Neuronal stem cell (in vitro differentiated cells): ENCODE measurements at places on chromosomes 13 and 19.

DNA sequence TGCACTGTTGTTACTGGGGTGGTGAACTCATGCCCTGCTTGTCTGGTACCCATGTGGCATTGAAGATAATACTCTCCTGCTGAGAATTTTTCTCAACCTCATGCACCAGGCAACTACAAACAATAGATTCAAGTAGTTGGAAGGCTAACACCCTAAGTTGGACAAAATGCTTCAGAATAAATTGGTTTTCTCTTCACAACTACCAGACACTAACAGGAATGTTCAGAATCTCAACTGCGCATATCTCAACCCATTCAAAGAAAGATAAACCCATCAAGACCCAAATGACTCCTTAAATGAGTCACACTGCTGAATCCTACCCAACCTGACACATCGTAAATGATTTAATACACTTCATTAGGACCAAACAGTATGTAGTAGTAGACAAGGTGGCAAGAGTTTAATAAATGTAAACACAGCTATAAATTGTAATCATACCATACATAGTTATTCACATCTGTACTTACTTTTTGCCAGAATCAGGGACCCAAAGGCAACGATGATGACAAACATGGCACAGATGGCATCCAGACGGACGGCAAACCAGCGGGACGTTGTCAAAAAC is 227.4 kb downstream of the ABCC4 start:
- no peak overlapping the region for H3K27ac ChIP-seq
- no peak overlapping the region for H3K4me3 ChIP-seq
- H3K27me3 ChIP-seq: no peaks in the 10 kb centered on the region
- no peak for DNase-seq
- H3K36me3 ChIP-seq: peaks cover 28% of the 10 kb centered on the region

DNA sequence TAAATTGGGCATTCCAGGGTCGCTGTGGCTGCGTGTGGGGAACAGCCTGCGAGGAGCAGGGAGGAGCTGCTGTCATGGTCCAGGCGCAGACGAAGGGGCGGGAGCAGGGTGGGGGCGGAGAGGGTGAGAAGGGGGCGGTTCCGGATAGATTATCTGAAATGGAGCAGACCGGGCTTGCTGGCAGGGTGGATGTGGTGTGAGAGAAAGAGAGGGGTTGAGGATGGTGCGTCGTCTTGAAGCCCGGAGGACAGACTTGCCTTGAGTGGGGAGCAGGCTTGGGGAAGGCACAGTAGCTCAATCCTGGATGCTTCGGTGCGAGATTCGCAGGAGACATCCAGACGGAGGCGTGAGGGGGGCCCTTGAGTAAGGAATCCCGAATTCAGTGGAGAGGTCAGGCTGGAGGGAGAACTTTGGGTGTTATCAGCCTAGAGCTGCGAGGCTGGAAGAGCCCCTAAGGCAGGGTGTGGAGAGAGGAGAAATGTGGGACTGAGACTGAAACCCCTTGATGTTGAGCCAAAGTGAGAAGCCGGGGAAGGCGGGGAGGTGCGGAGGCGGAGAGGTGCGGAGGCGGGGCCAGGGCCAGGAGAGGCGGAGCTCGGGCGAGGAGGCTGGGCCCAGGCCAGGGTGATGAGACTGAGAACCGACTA is 40.6 kb downstream of the DPF1 start:
- H3K4me3 ChIP-seq: no peak overlapping the region
- peak; percentile 60 for DNase-seq
- H3K27me3 ChIP-seq: no peaks in the 10 kb centered on the region
- H3K27ac ChIP-seq: peak overlapping the region; percentile 34

DNA sequence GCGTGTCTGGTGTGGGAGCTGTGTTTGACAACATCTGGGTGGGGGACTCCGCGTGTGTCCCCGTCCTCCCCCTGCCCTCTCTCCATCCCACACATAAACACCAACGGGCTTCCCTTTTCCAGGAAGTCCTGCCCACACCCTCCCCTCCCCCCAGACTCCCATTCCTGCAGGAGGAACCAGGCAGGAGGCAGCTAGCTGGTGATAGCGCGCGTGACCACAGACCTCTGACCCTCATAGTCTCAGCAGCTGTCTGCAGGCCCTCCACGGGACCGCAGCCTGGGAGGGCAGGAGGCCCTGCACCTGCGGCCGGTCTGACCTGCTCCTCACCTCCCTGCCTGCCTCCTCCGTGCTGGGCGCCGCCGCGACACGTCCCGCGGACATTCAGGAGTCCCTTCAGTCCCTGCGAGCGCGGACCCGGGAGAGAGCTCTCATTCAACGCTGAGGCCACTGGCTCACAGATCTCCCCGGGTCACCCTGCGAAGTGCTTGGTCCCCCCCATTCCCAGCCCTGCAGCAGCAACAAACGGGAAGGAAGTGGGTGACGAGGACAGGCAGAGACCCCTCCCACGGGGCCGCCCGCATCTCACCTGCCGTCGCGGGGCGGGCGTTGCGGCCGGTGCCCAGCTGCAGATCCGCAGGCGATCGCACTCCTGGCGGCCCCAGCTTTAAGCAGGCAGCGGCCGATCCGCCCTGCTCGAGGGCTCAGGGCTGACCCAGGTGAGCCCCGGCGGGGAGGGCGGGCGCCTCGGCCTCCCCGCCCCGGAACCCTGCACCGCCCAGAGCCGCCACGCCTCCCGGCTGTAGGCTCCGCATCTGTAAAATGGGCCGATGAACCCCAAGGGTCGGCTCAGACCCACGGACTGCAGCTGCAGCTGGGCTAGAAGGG is 1.1 kb upstream of the ACP5 start:
- H3K4me1 ChIP-seq: peaks cover 6% of the 10 kb centered on the region
- no peaks in the 10 kb centered on the region for H3K27me3 ChIP-seq
- no peak overlapping the region for H3K4me3 ChIP-seq

DNA sequence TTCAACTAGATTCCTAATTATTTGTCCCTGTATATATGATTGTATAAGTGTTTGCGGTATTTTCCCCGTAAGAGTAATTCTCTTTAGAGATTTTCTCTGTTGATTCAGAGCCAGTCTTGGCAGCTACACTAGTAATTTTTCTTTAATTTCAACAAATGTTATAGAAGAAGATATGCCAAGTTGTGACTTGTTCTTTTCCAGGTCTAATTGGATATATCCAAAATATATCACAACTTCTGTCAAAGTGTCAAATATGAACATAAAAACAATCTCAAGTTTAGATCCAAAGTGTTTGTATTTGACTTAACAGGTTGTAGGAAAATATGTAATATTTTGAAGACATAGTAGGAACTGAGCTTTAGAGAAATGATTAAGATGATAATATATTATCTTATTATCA is 733.9 kb upstream of the SLITRK5 start:
- H3K4me3 ChIP-seq: no peak overlapping the region
- H3K4me1 ChIP-seq: peaks cover 3% of the 10 kb centered on the region
- H3K27me3 ChIP-seq: no peaks in the 10 kb centered on the region
- no peak for DNase-seq
- no peaks in the 10 kb centered on the region for H3K36me3 ChIP-seq
- no peak overlapping the region for H3K27ac ChIP-seq

DNA sequence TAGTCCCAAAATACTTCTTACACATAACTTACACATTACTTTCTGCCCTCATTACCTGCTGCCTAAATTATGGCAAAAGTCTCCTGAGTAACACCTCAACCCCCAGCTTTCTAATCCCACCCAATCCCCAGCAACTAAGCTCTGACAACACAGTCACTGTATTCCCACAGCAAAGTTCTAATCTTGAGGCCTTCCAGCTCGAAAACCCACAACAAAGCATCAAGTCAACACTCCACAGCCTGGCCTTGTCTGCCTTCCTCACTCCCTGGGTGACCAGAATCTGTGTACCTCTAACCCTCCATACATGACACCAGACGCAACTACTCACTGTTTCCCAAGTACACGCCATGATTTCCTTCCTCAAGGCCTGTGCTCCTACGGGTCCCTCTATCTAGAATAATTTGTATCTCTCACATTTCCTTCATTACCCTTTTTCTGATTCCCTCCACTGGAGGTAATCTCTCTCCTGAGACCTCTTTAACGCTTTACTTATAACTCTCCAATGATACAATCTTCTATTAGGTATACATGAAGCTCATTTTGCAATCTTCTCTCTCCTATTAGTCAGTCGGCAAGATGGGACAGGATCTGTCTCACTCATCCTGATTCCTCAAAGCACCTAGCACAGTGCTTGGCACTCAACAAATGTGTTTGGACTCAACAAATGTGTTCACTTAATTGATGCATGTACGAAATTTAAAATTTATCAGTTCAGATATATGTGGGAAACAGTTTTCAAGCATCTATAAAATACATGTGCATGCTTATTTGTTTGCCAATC is 87.6 kb upstream of the DOCK9 start:
- H3K27me3 ChIP-seq: no peaks in the 10 kb centered on the region
- no peaks in the 10 kb centered on the region for H3K4me1 ChIP-seq
- H3K36me3 ChIP-seq: no peaks in the 10 kb centered on the region
- no peak overlapping the region for H3K27ac ChIP-seq

DNA sequence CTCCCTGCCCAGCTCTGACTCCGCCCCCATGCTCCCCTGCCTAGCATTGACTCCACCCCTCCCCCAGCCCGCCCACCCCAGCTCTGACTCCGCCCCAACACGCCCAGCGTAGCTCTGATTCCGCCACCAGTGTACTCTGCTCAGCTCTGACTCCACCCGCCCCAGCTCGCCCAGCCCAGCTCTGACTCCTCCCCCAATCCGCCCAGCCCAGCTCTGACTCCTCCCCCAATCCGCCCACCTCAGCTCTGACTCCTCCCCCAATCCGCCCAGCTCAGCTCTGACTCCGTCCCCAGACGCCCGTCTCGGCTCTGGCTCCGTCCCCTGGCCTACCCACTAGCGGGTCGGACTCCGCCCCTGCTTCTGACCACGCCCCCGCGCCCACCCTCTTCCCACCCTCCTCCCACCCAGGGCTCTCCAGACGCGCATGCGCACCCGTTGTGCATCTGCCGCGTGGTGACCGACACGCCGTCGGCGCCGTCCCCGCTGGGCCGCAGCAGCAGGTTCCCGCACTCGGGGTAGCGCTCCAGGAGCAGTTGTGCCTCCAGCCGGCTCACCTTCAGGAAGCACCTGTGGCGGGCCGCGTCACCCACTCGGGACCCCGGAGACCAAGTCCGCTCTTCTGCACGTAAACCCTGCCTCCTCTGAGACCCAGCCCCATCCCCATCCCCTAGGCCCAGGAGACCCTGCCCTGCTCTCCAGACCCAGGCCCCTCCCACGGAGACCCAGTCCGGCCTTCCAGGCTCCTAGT is 10.2 kb downstream of the STAP2 start:
- DNase-seq: peak; percentile 97
- peaks cover under 1% of the 10 kb centered on the region for H3K36me3 ChIP-seq
